ENCODE measurements at places on chromosomes 2 and 18.
A peak's percentile ranks its signal among the peaks of the same experiment; 100 is the strongest.

DNA sequence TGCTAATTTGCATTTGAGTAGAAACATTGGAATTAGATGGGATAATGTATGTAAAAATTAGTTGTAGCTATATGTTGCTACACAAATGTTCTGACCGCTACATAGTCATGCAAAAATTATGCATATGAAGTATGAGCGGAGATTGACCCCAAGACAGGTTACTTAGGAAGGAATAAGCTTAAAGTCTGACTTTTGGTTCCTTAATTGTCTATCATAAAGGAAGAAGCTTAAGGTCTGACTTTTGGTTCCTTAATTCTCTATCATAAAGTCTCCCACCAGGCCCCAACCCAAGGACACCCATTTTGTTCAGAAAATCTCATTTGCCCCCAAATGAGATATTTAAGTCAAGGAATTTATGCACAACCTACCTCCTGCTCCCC lies 106.5 kb downstream of the EVA1A start:
- H3K36me3 ChIP-seq: no peaks in the 10 kb centered on the region
- no peak overlapping the region for H3K4me3 ChIP-seq
- H3K27me3 ChIP-seq: peaks cover 5% of the 10 kb centered on the region
- H3K4me1 ChIP-seq: no peaks in the 10 kb centered on the region
- DNase-seq: no peak
- no peak overlapping the region for H3K27ac ChIP-seq

DNA sequence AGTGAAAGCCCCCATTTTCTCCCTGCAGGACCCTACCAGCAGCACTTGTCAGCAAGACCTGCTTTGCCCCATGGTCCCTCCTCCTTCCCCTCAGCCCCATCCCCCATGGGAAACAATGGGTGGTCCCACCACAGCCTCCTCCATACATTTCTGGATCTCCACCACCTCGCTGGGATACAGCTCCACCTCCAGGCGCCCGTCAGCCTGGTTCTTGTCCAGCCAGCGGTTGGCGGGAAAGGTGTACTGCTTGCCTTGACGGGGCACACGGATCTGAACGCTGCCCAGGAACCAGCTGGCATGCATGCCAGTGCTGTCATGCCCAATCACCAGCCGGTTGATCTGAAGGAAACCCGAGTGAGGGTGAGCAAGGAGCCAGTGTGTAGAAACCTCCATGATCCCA lies 90.9 kb downstream of the LOXHD1 start:
- no peak overlapping the region for H3K27ac ChIP-seq
- H3K36me3 ChIP-seq: no peaks in the 10 kb centered on the region
- H3K4me3 ChIP-seq: no peak overlapping the region
- peaks cover 10% of the 10 kb centered on the region for H3K27me3 ChIP-seq
- no peak for DNase-seq
- H3K4me1 ChIP-seq: peaks cover 2% of the 10 kb centered on the region

- no peaks in the 10 kb centered on the region for H3K27me3 ChIP-seq
- no peak overlapping the region for H3K27ac ChIP-seq
- peaks cover 3% of the 10 kb centered on the region for H3K36me3 ChIP-seq
- no peak overlapping the region for H3K4me3 ChIP-seq
- DNase-seq: no peak
These were observed 116.0 kb downstream of the CDC42EP3 start for GRCh38 chr2:37555457-37555856.

- H3K27me3 ChIP-seq: no peaks in the 10 kb centered on the region
- H3K27ac ChIP-seq: peak within 1 kb of the TSS; percentile 94
These were observed at the start of gene RBMS1 for GRCh38 chr2:160493227-160494028. Gene RBMS1, minus strand, starts transcription at chr2:160493807. Its CDS starts 444 bp downstream, at chr2:160493363.

GRCh38 chr2:1567556-1568344 lies 154.5 kb downstream of the TPO start:
- H3K4me3 ChIP-seq: no peak overlapping the region
- peaks cover 6% of the 10 kb centered on the region for H3K4me1 ChIP-seq
- H3K27me3 ChIP-seq: no peaks in the 10 kb centered on the region
- no peaks in the 10 kb centered on the region for H3K36me3 ChIP-seq

DNA sequence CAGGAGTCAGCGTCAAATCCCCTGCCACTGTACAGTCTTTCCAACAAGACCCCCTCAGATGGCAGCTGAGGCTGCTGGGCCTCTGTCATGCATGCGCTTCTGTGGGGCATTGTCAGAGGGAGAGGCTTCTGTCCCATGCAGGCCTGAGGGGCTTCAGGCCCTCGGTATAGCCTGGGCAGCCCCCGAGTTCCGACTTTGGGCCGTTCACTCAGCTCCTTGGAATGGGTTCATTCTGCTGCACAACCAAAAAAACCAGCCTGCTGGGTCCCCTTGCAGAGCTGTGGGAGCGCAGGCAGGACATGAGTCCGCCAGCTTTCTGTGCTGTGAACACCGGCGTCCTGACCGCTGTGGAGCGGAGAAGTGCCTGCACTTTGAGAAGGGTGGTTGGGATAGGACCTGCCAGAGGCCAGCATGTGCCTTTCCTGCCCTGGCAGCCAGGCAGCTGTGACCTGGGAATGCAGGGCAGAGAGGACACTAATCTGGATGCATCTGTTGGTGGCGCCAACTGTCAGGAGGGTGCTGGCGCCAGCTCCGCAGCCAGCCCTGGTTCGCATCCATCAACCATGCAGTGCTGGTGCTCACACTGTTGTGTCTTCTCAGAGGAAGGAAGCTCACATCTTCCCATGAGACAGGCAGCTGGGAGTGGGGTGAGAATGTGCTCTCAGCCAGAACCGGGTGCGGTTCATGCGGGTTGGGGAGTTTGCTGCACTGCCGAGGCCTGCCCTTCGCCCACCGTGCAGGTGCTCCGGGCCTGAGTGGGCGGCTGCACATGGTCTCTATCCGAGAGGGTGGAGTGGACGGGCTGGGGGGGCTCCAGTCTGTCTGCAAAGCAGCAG lies 14.3 kb downstream of the ARHGEF4 start:
- peaks cover 16% of the 10 kb centered on the region for H3K27me3 ChIP-seq
- DNase-seq: no peak
- H3K27ac ChIP-seq: no peak overlapping the region
- no peak overlapping the region for H3K4me3 ChIP-seq
- H3K4me1 ChIP-seq: no peaks in the 10 kb centered on the region
- H3K36me3 ChIP-seq: no peaks in the 10 kb centered on the region

- H3K36me3 ChIP-seq: peaks cover 5% of the 10 kb centered on the region
- peaks cover 37% of the 10 kb centered on the region for H3K27me3 ChIP-seq
- H3K4me1 ChIP-seq: peaks cover 22% of the 10 kb centered on the region
- H3K4me3 ChIP-seq: no peak overlapping the region
- H3K27ac ChIP-seq: peak overlapping the region; percentile 76
These were observed 72.5 kb downstream of the ACOXL start for GRCh38 chr2:110804915-110805314.

GRCh38 chr2:106827158-106827557 lies 58.8 kb downstream of the ST6GAL2 start:
- DNase-seq: no peak
- H3K4me3 ChIP-seq: no peak overlapping the region
- H3K4me1 ChIP-seq: no peaks in the 10 kb centered on the region
- H3K27me3 ChIP-seq: no peaks in the 10 kb centered on the region
- no peaks in the 10 kb centered on the region for H3K36me3 ChIP-seq
- H3K27ac ChIP-seq: no peak overlapping the region

DNA sequence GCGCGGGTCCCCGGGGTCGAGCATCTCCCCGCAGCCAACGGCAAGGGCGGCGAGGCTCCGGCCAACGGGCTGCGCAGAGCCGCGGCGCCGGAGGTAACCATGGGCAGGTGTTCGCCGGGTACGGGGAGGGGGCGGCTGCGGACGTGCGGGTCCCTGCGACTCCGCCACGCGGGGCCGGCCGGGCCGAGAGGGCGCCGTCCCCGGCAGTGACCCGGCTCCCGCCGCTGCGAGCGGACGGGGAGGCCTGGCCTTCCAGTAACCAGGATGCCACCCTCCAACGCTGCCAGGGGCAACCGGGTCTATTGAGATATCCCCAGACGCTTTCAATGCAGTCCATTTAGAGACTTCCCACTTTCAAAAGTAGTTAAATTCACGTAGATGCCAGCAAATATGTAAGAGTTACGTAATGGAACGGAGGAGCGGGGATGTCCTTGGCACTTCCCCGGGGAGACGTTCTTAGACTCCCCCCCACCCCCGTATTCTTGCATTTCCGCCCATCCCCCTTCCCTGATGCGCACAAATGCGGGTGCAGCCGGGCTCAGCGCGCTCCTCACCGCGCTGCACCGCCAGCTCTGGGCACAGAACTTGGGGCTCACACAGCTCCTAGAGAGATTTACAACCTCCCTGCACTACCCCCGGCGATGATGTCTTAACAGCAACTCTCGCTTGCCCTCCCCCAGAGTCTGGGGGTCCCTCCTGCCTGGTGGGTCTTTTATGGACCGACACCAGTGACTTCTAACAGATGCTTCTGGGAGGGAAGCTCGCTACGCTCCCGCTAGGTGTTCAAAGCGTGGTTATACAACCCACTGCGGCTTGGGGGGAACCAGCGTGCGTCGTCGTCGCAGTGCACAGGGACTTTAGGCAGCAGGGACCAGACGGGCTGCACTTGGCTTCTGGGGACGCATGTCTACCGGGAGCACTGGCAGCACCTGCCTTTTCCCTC lies 657 bp downstream of the SGPP2 start:
- no peak for DNase-seq
- no peaks in the 10 kb centered on the region for H3K36me3 ChIP-seq
- peaks cover 10% of the 10 kb centered on the region for H3K4me1 ChIP-seq
- H3K27me3 ChIP-seq: peaks cover 37% of the 10 kb centered on the region
- H3K27ac ChIP-seq: no peak overlapping the region

GRCh38 chr18:46821856-46822711 lies 65.2 kb upstream of the ST8SIA5 start:
- H3K36me3 ChIP-seq: peaks cover 18% of the 10 kb centered on the region
- no peak overlapping the region for H3K4me3 ChIP-seq
- no peaks in the 10 kb centered on the region for H3K27me3 ChIP-seq
- no peaks in the 10 kb centered on the region for H3K4me1 ChIP-seq
- DNase-seq: no peak
- no peak overlapping the region for H3K27ac ChIP-seq

GRCh38 chr2:237815637-237816036 lies 17.1 kb downstream of the RBM44 start:
- no peak overlapping the region for H3K4me3 ChIP-seq
- H3K27me3 ChIP-seq: no peaks in the 10 kb centered on the region
- H3K27ac ChIP-seq: no peak overlapping the region
- no peaks in the 10 kb centered on the region for H3K4me1 ChIP-seq
